Karpas-422 (cell line): ENCODE measurements at places on chromosomes 12 and 14.

DNA sequence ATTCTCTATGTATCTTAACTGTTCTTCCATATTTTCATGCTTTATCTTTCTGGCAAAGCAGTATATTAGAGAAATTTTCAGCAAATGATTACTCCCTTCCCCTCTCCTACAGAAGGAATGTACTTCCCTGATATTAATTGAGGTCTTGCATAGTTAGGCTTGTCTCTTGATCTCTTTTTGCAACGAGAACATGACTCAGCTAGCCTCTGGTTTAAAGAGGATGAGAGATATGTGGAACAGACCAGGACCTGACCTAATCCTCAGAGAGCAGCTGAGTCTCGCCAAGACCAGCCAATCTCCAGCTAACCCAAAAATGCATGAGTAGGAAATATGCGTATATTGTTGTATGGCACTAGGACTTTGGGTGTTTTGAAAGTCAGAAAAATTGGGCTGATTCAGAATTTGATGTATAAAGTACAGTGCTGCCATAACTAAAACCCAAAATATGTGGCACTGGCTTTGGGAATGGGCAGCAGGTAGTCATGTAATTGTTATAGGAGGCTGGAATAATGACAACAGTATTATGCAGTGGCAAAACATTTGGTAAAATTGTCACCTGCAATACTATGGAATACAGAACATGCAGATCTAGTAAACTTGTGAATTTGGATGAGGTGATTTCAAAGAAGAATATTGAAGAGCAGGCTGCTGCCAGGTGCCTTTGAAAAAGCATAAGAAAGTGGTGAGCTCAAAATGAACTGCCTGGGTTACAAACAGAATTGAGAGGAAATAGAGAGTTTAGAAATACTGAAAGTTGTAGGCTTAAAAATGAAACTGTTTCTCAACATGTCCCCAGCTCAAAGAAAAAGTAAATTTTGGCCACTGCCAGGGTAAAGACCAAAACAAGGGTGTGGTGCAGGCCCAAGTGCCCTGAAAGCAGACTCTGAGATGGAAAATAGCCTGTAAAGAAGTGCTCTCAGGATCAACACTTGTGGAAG lies 9.3 kb upstream of the USP15 start:
- no peak for DNase-seq

DNA sequence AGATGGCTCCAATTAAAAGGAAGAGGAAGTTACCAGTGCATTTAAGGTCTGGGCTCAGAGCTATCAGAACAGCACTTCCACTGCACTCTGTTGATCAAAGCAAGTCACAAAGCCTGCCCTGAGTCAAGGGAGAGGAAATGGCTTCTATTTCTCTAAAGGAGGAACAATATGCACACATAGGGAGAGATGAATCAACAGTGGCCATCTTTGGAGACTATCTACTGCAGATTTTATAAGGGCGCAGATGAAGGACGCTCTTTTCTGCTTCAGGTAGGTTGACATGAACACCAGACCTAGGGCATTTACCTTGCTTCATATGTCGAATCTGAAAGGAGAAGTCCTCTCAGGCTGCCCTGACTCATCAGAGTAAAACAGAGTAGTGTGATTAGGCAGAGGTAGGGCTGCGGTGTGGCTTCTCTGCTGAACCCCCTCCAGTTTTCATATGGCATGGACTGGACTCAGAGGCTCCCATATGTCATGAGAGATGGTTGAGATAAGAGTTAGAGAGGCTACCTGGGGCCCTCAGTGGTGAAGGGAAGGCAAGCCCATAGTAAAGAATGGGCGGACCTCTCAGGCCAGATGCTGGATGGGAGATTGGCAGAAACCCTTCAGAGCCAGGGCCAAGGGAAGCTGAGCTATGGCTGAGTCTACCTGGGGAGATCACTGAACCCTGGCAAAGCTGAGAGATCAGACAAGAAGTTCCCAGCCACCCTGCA lies 84.4 kb downstream of the ARF6 start:
- peak; percentile 85 for DNase-seq

DNA sequence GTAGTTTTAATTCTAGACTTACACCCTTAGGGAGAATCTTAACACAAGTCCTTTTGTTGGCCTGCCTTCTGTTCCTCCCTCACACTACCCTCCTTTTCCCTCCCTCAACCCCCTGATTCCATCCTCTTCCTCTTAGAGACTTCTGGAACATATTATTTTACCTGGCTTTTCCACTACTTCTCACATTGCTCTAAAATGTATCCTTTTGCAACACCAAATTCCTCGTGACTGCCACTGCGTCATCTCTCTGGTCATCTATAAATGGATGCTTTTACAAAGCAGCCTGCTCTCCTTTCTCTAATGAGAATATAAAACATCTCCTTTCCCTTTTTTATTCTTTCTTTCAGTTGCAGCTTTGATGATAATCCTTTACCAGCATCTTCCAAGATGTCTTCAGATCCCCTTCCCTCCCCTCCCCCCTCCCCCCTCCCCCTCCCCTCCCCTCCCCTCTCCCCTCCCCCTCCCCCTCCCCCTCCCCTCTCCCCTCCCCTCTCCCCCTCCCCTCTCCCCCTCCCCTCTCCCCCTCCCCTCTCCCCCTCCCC lies 93.6 kb downstream of the DIP2B start:
- DNase-seq: peak; percentile 65

GRCh38 chr12:25293653-25294052 lies 42.9 kb upstream of the KRAS start:
- DNase-seq: no peak

GRCh38 chr14:30596935-30597334 lies 25.2 kb upstream of the SCFD1 start:
- no peak for DNase-seq

GRCh38 chr12:2035431-2036055 lies 17.2 kb upstream of the CACNA1C start:
- DNase-seq: no peak

DNA sequence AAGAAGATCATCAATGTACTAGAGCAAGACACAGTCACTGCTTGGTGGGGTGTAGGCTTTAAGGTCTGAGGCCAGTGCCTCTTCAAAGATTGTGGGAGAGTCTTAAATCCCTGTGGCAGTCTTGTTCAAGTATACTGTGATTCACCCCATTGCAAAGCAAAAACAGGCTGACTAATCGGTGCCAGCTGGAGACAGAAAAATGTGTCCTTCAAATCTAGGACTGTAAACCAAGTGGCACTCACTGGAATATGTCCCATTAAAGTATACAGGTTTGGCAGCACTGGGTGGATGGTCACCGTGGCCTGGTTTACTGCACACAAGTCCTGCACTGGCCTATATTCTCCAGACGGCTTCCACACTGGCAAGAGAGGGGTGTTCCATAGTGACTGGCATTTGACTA lies 1315.3 kb downstream of the TMEM121 start:
- no peak for DNase-seq

- DNase-seq: no peak
Observed at GRCh38 chr12:24950231-24950834, 1.4 kb upstream of the BCAT1 start.

DNA sequence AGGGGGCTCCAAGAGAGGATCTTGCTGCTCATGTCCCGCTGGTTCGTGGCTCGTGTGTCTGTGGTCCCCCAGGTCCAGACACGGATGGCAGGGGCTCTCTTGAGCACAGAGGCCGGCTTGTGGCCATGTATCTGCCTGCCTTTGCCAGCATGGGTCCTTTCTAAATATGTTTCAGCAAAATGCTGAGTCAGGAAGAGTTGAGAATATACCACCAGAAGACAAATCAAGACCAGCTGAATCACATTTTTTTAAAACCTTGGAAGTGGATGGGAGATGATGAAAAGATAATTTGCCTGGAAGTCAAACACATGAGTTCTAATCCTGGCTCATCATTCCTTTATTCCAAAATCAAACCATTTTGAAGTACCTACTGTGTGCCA lies 58.0 kb downstream of the NUAK1 start:
- no peak for DNase-seq

- no peak for DNase-seq
Observed at GRCh38 chr12:130992979-130993538, 39.4 kb downstream of the ADGRD1 start.

GRCh38 chr12:129696926-129697325 lies 206.9 kb downstream of the TMEM132D start:
- no peak for DNase-seq

- peak; percentile 77 for DNase-seq
Observed at GRCh38 chr12:67269633-67270573, 745 bp downstream of the CAND1 start.

GRCh38 chr12:57983146-57983857 lies 41.9 kb downstream of the ATP23 start:
- peak; percentile 76 for DNase-seq

DNA sequence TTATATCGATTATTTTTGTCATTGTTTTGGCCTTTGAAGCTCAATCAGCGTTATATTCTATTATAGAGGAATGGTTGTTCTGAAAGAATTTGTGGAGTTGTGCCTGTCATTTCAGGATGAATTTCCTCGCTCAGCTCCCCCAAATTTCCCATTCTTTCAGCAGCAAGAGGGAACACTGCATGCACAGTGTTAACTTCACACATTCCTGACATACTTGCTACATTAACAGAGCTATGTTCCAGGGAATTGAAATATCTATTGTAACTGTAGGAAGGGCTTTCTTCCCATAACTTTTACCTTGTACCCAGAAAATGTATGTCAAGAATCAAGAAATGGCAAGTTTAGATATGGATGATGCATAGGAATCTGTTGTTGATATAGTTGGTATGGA lies 379.0 kb downstream of the LRIG3 start:
- no peak for DNase-seq

DNA sequence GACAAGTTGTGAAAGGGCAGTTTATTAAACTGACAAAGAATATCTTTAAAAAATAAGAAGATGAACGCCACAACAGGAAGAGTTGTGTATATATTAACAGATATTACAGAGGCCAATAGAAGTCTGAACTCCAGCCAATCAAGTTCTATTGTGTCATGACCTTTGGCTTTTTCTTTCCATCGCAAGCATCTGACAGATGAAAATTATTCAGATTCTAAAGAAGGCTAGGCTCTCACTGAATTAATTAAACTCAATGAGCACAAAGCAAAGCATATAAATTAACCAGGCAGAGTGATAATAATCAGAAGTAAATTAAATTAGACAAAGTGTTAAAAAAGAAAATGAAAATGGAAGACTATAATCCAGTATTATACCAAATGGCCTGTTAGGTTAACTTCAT lies 62.0 kb upstream of the PYGL start:
- no peak for DNase-seq

- DNase-seq: no peak
Observed at GRCh38 chr14:67491285-67491684, 2.8 kb upstream of the TMEM229B start.

DNA sequence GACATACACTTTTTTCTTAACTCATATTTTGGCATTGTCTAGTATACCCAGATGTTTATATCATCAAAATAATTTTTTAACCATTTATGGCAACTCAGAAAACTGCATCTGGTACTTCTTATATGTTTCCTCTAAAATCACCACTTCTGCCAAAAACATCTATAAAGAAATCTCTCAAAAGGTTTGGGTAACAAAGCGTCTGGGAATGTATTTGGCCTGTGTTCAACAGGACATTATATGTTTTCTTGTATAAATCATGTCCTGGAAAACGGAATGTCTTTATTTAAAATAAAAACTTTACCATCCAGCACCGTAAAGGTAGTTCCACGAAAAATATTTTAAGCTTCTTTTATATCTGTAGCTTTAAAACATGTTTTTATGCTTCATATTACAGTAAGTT lies 36.1 kb upstream of the FBLN5 start:
- DNase-seq: no peak
